ENCODE measurements at places on chromosomes 1 and 21.

DNA sequence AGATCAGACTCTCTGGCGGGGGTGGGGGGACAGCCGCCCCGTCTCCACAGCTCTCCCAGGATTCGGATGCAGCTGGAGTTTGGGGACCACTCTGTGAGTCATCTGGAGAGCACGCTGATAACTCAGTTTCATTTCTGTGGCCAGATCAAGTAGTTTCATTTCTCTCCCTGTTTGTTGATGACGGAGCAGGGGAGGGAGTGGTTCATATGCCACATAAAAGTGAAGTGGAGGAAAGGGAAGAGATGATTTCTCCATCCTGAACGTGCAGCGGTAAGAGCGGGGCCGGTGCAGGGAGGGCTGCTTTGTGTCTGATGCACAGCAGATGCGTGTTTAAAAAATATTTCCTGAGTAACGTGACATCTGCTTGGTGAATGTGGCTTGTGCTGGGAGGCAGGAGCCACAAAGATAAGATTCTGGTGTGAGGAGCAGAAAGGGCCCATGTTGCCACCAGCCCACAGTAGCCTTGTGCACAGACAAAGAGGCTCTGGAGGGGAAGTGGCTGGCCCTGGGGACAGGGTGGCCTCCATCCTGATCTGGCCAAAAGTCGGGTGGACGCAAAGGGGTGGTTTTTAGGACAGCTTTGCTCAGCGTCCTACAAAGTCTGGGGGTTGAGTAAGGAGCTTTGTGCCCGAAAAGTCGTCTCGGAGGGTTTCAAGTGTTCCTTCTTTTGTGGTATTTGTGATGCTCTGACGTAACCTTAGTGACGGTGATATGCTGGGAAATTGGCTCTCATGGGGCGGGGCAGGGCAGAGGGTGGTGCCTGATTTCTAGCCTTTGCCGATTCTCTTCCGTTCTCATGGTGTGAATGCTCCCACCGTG is at the start of gene MX2:
TSS of gene MX2 (plus strand) at position 242 of the 819 bp plus-strand sequence. CDS start 14,880 bp downstream, outside the sequence.
- DNase-seq: peak; percentile 76

DNA sequence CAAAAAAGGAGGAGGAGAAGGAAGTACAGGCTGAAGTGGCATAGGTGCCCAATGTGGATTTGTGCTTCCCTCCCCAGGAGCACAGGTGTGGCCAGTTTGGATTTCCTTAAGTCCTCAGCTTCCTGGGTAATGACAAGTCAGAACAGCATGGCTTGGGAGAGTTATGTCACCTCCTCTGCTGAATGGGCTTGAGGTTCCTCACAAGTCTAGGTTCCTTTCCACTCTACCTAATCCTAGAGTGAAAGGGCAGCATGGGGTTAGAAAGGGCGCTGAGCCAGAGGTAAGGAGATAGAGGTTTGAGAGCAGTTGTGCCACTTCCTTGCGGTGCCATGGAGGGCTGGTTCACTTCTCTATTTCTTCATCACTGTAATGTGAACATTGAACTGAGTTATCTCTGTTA is 35.5 kb upstream of the IL20 start:
- DNase-seq: no peak

DNA sequence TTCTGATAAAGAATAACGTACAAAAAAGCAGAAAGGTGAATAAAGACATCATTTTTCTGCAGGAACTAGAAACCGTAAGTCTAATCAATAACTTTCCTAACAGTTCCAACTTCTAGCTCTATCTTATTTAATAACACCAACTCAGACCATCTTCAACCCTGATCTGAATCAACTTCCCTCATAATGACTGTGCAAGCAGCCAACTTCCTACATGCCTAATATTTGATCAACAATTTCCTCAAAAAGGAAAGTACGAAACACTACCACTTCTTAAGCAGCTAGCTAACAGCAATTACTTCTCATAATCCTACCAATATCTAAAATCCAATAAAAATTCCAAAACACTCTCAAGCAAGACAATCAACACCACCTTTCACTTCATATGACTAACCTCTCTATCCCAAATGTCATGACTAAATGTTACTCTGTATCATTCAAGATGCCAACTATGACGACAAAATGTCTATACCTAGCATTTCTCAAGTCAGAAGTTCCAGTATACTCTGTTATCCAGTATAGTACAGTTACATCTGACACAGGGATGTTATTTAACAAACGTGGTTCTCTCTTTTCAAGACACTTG is 1.7 kb downstream of the COP1 start:
- DNase-seq: no peak

DNA sequence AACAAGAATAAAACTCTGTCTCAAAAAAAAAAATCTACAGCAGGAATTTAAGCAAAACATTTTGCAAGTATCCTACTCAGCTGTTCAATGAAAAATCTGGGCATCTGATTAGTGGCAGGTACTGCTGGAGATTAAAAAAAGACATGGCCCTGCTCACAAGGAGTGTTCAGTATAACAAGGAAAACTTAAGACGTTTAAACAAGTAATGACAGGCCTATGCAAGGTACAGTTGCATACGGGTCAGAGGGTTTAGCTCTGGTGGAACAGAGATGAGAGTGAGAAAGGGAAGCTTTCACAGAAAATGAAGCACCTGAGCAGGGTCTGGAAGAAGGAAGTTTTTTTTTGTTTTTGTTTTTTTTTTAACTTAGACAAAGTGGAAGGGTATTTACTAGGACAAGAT is 23.0 kb downstream of the SNRNP40 start:
- DNase-seq: no peak

DNA sequence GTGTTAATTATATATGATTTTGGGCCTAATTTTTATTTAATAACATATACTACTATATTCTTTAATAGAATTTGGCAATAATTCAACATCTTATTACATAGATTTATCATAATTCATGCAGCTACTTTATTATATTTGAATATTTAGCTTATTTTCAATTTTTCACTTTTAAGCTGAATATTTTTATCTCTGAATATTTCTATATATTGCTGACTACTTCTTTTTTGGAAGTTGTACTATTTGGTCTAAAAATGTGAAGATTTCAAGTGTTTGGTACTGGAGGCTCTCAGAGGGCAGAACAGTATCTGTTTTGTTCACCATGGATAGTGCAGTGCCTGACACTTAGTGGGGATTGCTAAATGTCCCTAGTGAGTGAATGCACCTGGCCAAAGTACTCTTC is 389.5 kb downstream of the RYR2 start:
- no peak for DNase-seq

GRCh38 chr1:41479000-41479807 is 5.3 kb downstream of the EDN2 start:
- DNase-seq: no peak

- DNase-seq: no peak
These were observed 11.9 kb downstream of the XPR1 start for GRCh38 chr1:180643693-180644092.

DNA sequence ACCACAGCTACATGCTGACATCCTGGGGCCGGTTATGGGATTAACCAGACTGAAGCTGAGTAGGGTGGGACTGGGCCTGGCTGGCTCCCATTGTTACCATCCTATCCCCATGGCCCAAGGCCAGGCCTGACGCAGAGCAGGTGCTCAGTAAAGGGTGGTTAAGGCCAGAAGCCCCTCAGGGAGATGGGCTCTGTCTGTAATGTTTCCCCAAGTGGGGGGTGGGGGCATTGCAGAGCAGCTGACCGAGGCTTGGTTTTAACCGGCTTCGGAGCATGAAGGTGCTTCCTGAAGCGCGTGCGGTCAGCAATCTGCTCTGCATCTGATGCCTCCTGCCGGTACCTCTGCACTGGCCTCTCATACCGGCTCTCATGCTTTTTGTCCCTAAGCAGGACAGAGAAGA is 83.4 kb upstream of the ACTL8 start:
- no peak for DNase-seq

- no peak for DNase-seq
These were observed 106.5 kb upstream of the SLC44A3 start for GRCh38 chr1:94713472-94714141.

DNA sequence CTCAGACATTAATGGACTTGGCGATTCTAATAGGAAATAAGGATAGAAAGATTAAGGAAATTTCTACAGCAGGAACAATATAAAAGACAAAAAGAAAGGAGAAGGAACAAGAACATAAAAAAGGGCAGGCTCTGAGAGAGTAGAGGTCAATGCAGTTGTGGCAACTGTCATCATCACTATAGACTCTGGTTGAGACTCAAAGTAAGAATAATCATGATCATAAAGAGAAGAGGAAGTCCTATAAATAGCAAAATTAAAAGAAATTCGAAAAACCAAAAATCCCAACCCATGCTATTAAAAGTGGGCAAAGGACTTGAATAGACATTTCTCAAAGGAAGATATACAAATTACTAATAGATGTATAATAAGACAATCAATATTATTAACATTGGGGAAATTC is 14.4 kb upstream of the XCL1 start:
- DNase-seq: no peak

DNA sequence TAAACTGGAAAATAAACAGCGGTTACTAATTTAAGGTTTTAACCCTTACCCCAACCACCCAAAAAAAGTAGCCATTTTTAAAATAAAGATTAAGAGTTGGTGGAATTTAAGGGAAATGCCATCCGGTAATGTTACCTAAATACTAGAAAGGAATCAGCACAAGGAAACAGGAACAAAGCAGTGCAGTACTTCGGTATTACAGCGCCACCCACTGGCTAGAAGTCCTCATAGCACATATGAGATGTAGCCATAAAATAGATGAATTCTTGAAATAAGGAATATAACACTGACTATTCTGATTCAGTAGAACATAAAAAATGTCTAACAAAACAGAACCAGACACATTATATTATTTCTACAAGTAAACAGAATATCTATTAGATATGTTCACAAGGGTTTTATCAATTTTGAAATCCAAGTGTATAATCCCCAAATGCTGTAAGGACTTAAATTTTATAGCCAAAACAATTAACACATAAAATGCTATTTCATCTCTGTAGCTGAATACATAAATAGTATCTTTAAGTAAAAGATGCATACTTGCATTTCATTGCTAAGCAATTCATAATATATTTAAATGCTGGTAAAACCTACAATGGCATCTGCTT is 58.8 kb downstream of the FRRS1 start:
- peak; percentile 62 for DNase-seq

DNA sequence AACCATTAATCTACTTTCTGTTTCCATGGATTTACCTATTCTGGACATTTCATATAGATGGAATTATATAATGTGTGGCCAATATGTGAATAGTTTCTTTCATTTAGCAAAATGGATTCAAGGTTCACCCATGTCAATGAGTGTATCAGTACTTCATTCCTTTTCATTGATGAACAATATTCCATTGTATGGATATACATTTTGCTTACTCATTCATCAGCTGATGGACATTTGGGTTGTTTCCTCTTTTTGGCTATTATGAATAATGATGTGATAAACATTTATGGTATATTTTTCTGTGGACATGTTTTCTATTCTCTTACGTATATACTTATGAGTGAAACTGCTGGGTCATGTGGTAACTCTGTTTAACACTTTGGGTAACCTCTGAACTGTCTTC is 97.8 kb downstream of the SCMH1 start:
- no peak for DNase-seq

- DNase-seq: no peak
These were observed 577.1 kb downstream of the PLPP3 start for GRCh38 chr1:56002231-56002630.

DNA sequence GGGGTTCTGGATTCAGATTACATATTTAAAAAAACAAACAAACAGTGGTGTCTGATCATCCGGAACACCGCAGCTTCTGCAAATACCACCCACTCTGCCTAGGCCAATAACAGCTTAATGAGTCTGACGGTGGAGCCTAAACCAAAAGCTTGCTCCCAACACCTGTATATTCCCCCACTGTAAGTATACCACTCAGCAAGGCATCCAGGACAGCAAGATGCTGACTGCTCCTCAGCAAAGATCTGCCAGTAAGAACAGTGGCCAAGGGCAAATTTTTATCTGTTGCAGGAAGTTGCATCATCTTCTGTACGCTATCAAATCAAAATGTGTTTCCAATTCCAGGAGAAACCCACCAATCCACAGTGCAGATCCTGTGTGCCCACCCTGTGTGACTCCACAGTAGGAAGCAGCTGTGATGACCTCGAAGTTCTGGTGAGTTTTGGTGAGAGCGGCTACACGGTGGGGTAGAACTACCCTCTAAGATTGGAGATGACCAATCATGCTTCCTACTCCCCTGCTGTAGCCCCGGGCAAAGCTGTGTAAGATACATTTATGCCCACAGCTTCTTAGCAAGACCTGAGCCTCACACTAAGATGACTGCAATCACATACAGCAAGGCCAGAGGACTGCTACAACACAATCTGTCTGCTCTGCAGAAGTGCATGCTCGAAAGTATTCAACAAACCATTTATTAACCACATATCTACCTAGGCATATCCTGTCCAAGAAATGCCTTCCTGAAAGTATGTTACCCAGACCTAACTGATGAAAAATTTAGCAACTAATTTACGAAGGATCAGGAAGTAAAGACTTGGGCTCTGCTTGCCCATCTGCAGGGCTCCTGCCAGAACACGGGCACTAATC is 30.5 kb downstream of the SIPA1L2 start:
- no peak for DNase-seq

GRCh38 chr21:33380483-33380998 is 22.7 kb upstream of the IFNGR2 start:
- peak; percentile 92 for DNase-seq

DNA sequence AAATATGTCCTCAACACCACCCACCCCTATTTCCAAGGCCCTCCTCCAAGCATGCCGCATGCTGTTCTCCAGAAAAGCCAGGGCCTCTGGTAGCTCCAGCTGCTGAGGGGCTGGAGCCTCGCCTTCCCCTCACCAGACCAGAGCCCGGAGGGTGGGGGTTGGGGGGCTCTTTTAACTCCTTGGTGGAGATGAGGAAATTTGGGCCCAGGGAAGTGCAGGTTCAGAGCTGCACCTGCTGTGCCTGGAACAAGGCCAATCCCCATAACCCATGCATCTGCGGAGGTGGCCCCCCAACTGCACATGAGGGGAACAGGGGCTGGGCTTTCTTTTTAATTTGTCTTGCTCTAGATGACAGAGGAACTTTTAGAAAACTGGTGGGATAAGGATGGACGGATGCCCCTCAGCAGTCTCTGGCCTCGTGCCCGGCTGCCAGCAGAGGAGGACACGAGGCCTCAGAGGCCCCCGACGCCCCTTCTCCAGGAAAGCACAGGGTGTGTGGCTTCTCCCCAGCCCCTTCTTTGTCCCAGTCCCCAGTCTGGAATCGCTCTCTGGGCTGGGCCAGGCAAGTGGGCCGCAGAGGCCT is 550 bp upstream of the SELENON start:
- no peak for DNase-seq

GRCh38 chr1:167707942-167708341 is 13.8 kb upstream of the MPZL1 start:
- no peak for DNase-seq

DNA sequence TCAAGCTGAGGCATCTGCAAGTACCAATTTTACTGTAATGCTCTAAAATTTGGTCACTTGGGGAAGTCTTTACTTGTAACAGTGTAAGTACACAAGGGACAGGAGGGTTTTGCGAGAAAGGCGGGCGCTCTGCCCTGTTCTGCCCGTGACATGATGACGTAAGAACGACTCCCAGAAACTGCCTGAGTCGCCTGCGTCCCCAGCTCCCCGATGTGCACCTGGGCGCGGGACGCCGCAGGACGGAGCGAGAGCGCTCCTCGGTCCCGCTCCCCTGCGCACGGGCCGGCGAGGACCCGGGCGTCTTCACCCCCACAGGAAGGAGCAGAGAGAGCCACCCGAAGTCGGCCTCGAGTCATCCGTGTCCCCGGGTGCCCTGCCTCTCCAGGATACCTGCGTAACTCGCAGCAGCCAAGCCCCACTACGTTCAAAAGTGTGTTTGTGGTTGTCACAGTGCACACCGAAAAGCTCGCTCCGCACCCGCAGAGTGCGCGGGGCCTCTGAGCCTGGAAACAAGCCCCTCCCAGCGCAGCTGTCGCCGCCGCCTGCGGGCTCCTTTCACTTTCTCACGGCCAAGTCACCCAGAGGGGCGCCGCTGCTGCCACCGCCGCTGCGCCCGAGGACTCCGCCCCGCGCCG is 3.3 kb upstream of the ZBTB18 start:
- DNase-seq: no peak

All from activated naive CD4-positive, alpha-beta T cell treated with Interleukin-2 at 50 U/mL for 16 hours (primary cell).